ENCODE measurements at places on chromosomes 3 and 15.

DNA sequence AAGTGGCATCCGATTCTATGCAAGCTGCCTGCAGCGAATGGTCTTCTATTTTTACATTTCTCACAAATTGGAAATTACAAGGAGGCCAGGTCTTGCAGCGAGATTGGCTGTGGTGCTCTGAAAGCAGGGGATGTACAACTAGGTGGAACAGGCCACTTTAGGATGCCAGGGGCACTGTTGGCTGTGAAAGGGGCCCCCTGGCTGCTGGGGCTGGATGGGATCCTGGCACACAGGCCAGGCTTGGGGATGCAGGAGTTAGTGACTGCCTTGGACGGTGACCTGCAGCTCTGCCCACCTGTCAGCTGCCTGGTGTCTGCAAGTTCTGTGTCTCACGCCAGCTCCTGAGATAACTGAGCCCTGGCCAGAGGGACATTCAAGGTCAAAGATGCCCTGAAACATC, 4.6 kb downstream of the SLC6A1 start:
- no peak for DNase-seq

DNA sequence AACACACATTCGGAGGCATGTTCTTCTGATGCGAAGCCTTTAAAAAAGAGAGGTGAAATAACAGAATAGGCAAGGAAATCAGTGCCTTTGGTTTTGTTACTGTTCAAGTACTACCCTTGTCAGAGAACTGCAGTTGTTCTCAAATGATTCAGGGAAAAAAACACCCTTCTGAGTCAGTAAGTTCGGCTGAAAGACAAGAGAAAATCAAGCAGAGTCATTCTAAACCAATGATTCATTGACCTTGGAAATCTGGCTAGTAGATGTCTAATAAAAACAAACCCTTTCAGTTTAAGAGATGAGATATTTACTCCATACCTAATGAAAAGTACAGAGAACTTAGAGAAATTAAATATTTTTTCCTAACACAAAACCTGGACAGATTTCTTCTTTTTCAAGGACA, 72.7 kb upstream of the ABI3BP start:
- no peak for DNase-seq

GRCh38 chr15:31342381-31342780, 15.7 kb downstream of the KLF13 start:
- no peak for DNase-seq

GRCh38 chr3:194405766-194406165, 6.7 kb upstream of the GP5 start:
- no peak for DNase-seq

GRCh38 chr3:130699765-130700164, 46.9 kb downstream of the PIK3R4 start:
- peak; percentile 67 for DNase-seq

- DNase-seq, result peak; percentile 13
Observed at GRCh38 chr3:134801204-134801958, 6.3 kb downstream of the EPHB1 start.

- no peak for DNase-seq
Observed at GRCh38 chr15:43250785-43251184, 15.9 kb downstream of the TGM5 start.

DNA sequence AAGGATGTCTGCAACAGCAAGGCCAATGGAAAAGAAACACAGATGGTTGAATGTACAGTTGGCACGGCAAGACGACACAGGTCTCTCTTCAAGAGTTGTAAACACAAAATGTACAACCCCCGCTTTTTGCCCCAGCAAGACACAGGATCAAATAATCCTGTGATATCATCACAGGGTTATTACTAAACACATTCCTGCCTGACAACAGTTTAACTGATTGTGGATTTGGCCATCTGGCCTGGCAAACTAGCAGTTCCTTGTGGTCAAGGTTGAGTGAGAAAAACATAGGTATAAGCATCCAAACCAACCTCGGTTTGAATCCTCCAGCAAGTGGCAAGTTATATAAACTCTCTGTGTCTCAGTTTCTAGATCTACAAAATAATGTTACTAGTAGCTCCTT, 23.4 kb downstream of the PARP16 start:
- DNase-seq, result peak; percentile 33

DNA sequence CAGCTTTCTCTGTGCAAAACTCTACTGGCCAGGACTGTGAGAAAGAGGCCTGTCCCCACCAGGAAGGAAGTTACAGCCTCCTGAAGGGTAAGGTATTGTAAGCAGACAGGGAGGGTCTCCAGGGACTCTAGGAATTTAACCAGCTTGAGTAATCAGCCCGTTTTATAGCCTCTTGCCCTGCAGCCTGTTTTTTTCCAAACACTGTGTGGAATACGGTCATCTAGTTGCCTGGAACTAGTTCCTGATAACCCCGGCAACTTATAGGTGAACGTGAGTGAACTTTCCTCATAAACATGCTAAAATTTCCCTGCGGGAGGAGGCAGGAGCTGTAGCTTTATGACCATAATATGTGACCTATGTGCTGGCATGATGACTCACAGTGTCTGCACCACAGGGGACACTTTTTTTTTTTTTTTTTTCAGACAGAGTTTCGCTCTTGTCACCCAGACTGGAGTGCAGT, 60.1 kb upstream of the DAZL start:
- peak; percentile 3 for DNase-seq

DNA sequence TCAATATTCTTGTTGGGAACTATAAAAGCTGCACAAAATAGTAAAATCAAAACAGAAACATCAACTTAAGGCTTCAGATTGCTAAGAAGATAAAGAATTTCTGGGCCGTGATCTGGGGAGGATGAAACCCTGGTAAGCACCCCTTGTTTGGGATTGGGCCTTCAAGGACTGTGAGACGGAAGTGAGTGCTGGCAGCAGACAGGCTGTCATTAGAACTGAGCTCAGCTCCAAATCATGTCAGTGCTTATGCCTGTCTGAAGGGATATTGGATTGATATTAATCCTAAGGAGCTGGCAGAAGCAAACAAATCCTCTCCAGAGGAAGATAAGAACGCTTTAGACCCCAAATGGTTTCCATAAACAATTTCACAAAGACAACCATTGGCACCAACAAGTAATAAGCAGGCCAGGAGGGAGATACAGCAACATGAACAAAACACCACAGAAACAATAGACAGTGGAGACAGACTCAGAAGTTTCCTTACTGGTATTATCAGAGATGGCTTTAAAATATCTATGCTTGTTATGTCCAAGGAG, 72.6 kb upstream of the CTXND1 start:
- peak; percentile 85 for DNase-seq

DNA sequence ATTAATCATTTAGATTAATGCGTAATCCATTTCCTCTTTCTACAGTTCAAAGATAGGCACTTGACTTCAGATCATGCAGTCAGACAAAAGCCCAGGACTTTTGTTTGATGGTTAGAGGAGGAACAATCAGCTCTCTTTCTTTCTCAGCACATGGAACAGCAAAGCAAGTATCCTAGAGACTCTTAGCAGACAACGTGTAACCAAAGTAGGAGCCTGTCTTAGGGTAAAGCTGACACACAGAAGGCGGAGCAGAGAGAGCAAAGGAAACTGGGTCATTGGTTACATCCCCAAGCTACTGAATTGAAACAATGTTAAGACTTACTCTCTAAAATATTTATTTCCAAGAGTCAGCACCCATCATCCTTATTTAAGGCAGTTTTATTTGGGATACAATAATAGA, 110.0 kb upstream of the HES1 start:
- no peak for DNase-seq

DNA sequence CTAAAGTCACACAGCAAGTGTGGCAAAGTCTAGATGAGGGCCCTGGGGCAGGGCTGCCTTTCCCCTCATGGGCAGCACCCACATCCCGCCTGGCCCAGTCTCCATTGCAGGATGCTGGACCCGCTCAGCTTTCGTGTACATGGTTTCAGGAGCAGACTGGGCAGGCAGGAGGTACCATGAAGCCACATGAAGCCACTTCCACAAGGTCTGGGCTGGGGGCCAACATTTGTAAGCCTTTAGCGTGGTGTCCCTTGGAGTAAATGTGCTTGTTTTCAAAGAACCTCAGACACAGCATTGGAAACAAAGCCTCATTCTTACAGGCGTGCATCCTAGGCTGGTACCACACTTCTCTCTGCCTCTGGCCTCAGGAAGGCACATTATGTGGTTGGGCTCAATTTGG, 34.5 kb downstream of the UMPS start:
- DNase-seq, result no peak

GRCh38 chr3:6039971-6040370, 820.9 kb upstream of the GRM7 start:
- DNase-seq, result no peak

GRCh38 chr3:146160321-146160963, 542 bp downstream of the PLOD2 start:
- DNase-seq, result peak; percentile 90

DNA sequence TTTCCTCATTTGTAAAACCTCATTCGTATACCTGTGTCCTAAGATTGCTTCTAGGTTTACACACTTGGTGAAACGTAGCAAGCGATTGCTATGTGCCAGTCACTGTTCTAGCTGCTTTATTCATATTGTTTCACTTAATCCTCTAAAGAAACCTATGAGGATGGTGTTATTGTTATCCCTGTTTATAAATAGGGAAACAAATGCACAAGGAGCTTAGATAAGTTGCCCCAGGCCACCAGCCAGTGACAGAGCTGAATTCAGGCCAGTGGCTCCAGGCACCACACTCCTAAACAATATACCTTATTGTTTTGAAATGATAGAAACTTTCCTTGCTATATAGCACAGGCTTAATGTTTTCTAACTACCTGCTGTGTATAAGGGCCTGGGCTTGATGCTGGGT, 44.0 kb downstream of the LPP start:
- no peak for DNase-seq

DNA sequence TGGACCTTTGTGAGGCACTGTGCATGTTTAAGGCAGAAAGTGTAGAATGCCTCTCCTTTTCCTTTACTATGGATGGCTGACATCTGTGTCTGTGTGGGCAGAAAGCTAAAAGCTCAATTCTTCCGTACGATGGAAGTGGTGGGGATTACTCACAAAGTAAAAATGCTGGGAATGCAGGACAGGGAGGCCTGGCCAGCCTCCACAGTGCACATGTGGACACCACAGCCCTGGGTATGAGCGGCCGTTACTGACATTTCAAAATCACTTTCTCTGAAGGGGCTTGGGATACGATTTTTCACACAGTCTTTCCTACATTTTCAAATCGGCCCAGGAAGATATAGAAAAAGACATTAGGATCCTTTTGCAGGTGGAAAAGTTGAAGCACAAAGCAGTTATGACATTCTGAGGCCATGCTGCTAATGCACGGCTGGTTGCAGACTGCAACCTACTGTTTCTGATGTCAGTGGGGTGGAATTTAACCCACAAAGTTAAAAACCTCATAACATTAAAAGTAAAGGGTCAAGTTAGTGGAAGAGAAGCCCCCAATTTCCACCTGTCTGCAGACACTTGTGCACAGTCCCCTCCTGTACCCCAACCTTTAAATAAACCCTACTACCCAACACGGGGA, 27.9 kb downstream of the EHD4 start:
- no peak for DNase-seq

- DNase-seq, result no peak
Observed at GRCh38 chr3:149620291-149621020, 37.4 kb downstream of the WWTR1 start.

DNA sequence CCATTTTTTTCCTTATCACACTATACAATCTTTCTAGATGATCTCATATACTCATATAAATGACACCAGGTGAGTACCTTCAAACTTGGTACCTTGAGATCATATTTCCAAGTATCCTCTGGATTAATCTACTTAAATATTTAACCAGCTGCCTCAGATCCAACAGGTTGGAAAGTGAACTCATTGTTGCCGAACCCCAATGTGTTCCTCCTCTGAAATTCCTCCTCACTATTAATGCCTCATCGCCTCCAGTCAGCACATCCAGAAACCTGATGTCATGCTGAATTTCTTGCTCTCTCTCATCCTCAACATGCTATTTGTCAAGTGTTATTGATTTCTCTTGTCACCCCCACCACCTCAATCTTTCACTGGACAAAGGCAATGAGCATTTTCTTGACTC, 221.8 kb downstream of the FMN1 start:
- DNase-seq, result no peak

DNA sequence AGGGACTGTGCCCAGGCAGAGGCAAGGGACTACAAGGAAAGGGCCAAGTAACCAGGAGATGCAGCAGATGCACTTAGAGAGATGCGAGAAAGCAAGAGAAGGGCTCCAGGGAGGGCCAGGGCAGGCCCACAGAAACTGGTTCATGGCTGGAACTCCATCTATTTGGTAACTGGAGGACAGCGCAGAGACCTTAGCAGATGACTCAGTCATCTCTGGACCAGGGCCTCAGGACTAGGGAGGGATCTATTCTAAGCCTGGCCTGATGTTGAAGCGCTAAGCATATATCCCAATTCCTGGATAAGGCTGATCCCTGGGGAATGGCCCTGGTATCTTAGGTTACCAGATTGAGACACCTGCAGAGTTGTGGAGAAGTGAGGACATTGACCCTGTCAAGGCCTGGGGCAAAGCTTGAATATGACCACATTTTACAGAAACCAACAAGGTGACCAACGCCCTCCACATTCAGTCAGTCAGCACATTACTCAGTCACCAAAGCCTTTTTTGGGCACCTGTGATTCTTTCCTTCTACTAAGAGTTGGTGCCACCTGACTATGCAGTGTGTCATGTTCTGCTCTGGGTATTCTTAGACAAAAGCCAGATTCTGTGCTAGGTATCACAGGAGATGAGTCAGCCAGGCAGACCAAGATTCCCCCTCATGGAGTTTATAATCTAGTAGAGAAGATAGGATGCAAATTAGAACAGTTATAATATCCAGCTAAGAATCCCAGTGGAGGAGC, 68.4 kb upstream of the SLCO3A1 start:
- no peak for DNase-seq

DNA sequence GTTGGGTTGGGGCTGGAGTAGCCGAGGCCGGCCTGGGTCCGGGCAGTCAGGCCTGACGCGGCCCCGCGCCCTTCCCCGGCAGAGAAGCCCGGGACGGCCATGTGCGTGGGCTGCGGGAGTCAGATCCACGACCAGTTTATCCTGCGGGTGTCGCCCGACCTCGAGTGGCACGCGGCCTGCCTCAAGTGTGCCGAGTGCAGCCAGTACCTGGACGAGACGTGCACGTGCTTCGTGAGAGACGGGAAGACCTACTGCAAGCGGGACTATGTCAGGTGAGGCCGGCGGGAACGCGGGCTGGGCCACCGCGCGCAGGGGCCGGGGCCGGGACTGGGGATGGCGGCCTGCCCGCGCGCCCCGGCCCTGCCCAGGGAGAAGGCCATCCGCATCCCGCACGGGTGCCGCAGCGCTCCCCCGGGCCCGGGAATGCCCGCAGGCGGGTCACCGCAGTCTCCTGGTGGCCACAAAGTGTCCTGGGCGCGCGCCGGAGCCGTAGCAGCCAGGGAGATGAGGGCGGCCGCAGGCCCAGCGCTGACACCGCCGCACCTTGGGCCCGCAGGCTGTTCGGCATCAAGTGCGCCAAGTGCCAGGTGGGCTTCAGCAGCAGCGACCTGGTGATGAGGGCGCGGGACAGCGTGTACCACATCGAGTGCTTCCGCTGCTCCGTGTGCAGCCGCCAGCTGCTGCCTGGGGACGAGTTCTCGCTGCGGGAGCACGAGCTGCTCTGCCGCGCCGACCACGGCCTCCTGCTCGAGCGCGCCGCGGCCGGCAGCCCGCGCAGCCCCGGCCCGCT, 1.3 kb downstream of the ISL2 start:
- DNase-seq, result peak; percentile 52

GRCh38 chr3:116393199-116393598, 52.1 kb downstream of the LSAMP start:
- no peak for DNase-seq

GRCh38 chr3:169052465-169053302, 610.8 kb downstream of the MECOM start:
- DNase-seq, result no peak

- peak; percentile 20 for DNase-seq
Observed at GRCh38 chr3:116226266-116226665, 219.0 kb downstream of the LSAMP start.

- no peak for DNase-seq
Observed at GRCh38 chr15:95325763-95326404, 1004.6 kb upstream of the NR2F2 start.

Data from NCI-H82 (cell line).